A549 treated with CpdA at 1 μM for 4 hours (cell line): ENCODE measurements at places on chromosomes 1 and 21. TPM values are rescaled to one million over a fixed set of nuclear protein-coding genes. Genes with fewer than 3 reads are reported as not detected.

Gene TNFSF18
- total RNA-seq, result not detected in 5 replicates

Gene TMCC2
- 2.8 to 3.2 TPM (median 3.1 TPM) in 5 replicates for total RNA-seq

Gene MYOM3
- 5.5 to 7.5 TPM (median 6.2 TPM) in 5 replicates for total RNA-seq

Gene PADI3
- total RNA-seq, result 1.3 to 1.9 TPM (median 1.5 TPM) in 5 replicates

Gene FAM20B
- 16.3 to 23.5 TPM (median 19.8 TPM) in 5 replicates for total RNA-seq

Gene DMRTA2
- 0.13 to 0.29 TPM (median 0.24 TPM) in 5 replicates for total RNA-seq

Gene OR6N1
- not detected in 5 replicates for total RNA-seq

Gene CNKSR1
- total RNA-seq, result 0.21 to 0.45 TPM (median 0.35 TPM) in 4 of 5 replicates, not detected in the other

Gene PBXIP1
- total RNA-seq, result 12.4 to 16.4 TPM (median 15.2 TPM) in 5 replicates

Gene NOC2L
- total RNA-seq, result 70.3 to 88.3 TPM (median 84.2 TPM) in 5 replicates

Gene KIAA1614
- 0.38 to 1.2 TPM (median 0.97 TPM) in 5 replicates for total RNA-seq

Gene NMNAT2
- 0.47 to 1.2 TPM (median 0.86 TPM) in 5 replicates for total RNA-seq

Gene FAM177B
- not detected in 5 replicates for total RNA-seq

Gene ADORA3
- total RNA-seq, result not detected in 5 replicates
